Activated CD4-positive, alpha-beta T cell treated with anti-CD3 and anti-CD28 coated beads for 48 hours (primary cell): ENCODE measurements at places on chromosomes 6 and 20.

GRCh38 chr6:33018904-33019303 is 9.5 kb upstream of the HLA-DOA start:
- peak; percentile 41 for DNase-seq

GRCh38 chr6:142927904-142928303 is 17.1 kb downstream of the HIVEP2 start:
- DNase-seq: no peak

DNA sequence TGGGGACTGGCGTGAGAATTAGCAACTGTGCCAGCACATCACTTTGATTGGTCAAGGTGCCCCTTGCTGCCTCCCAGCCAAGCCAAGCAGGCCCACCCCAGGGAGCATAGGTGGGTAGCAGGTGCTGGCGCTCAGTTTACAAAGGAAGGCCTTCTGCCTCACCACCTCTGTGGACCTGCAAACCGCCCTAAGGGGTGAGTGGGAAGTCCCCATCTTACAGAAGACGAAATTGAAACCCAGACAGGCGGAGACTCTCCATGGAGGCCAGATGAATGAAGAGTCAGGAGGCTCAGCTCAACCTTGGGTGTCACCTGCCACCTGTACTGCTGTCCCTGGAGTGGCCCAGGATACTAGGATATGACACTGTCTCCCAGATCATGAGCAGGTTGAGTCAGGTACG is 21.5 kb upstream of the MAS1L start:
- no peak for DNase-seq

DNA sequence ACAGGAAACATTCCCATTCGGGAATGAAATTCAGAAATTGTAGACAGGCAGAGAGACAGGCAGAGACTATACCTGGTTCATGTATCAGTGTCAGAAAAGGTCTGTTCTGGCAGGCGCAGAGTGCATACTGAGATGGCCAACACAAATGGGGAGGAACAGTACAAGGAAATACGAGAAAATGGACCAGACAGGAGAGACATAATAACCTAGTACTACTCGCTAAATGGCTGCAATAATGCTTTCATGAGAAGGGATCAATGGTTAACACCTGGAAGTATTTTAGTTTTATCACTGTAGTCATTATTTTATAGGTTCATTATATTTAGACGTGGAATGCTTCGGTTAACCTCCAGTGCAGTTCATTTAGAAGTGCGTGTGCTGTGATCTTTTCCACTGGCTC is 58.9 kb downstream of the CD83 start:
- no peak for DNase-seq

- DNase-seq: no peak
Measured at GRCh38 chr20:7853493-7853892, 86.8 kb downstream of the HAO1 start.

DNA sequence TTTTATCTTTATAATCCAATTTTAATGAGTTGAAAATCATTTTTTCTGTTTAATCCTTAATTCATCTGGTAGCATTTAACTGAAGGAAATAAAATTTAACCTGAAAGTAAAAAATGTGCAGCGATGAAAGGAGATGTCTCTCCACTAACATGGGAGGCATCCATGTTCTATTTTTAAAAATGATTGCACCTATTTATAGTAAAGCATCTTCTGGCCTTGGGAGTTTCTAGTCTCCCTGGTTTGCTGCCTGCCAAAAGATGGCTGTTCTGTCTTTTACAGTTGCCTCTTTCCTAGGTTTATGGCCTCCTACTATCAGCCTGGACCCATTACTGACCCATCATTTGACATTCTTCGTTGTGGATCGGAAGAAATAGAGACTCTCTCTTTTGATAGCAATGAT is 143.0 kb downstream of the B3GAT2 start:
- DNase-seq: no peak

- no peak for DNase-seq
Measured at GRCh38 chr6:42467651-42468050, 15.9 kb upstream of the TRERF1 start.

- no peak for DNase-seq
Measured at GRCh38 chr6:151247490-151247889, 7.7 kb downstream of the AKAP12 start.

DNA sequence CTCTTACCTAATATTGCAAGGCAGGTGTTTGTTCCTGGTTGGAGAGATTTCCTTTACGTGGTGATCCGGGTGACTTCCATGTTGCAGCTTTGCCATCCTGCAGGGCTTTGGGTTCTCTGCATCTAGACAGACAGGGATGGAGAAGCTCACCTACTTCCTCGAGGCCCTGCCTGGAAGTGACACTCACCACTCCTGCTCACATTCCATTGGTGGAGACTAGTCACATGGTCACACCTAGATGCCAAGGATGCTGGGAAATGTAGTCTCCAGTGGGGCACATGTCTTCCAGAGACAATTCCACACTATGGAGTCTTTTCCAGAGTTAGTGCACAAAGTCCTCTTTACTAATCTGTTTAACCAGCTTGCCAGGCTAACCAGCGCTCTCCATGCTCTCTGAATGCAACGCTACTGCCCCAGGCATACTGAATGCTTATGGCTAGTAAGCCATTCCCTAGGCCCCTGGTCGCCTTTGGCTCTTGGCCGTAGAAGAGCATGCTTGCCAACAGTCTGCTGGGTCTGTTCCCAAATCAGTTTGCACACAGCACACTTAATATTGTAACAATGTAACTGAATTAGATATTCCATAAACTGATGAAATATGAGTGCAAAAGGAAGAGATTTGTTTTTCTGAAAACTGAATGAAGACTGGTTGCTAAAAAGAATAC is 6.7 kb upstream of the KCNK15 start:
- peak; percentile 66 for DNase-seq

DNA sequence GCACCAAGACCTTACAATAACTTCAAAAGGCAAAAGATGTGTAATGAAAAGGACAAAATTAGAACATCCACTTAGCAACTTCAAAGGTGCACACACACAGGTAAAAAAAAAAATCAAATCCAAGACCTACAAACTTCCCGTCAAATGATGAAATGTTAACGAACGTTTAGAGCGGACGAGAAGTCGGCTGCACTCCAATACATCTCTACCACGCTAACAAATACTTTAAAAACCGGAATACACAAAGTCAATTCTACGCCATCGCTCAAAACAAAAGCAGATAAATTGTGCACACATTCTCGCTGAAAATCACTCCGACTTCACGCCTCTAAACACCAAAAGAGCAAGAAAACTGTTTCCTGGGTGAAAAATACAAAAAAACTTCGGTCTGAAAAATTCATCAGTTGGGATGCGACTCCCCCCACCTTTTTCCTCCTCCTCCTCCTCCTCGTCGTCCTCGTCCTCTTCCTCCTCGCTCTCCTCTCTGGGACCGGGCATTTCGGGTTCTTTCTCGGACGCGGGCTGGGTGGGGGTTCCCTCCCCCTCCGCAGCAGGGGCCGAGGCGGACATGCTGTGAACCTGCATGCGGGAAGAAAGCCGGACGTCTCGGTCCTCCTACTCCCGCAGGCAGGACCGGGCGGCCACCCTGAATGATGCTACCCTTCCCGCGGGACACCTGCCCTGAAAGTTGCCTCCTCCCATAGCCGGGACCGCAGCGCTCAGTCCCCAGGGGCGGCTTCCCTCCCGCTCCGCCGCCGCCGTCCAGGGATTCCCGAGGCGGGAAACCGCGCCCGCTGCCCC is 712 bp downstream of the DEK start:
- DNase-seq: peak; percentile 49

DNA sequence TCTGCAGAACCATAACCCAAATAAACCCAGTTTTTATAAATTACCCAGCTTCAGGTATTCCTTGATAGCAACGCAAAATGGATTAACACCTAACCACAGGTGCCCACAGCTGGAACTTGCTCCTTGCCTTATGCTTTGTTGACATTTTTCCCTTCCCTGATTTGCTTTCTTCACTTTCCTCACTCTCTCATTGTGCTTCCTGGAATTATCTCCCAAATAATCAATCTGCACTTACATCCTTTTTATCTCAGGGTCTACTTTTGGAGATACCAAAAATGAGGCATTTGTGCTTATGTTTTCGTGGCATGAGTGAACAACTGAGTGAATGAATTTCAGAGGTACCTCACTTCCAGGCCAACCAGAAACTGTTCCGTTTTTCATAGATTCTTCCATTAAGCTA is 374.3 kb downstream of the DOK5 start:
- DNase-seq: no peak

DNA sequence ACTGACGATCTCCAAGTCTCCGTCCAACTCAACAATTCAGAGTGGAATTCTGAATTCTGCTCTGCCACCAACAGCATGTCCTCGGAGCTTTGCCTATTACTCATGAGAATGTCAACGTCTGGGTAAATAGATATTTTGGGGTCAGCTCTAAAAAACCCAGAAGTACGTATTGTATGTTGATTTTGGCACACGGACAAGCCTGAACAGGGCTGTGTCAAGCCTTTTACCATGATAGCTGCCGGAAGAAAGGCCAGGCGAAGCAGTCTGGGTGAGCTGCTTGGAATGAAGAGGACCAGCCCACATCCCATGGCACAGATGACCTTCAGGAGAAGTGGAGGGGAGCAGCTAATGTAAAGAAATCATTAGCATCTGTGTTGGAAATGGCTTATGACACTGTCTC is 88.0 kb upstream of the JAG1 start:
- DNase-seq: no peak

DNA sequence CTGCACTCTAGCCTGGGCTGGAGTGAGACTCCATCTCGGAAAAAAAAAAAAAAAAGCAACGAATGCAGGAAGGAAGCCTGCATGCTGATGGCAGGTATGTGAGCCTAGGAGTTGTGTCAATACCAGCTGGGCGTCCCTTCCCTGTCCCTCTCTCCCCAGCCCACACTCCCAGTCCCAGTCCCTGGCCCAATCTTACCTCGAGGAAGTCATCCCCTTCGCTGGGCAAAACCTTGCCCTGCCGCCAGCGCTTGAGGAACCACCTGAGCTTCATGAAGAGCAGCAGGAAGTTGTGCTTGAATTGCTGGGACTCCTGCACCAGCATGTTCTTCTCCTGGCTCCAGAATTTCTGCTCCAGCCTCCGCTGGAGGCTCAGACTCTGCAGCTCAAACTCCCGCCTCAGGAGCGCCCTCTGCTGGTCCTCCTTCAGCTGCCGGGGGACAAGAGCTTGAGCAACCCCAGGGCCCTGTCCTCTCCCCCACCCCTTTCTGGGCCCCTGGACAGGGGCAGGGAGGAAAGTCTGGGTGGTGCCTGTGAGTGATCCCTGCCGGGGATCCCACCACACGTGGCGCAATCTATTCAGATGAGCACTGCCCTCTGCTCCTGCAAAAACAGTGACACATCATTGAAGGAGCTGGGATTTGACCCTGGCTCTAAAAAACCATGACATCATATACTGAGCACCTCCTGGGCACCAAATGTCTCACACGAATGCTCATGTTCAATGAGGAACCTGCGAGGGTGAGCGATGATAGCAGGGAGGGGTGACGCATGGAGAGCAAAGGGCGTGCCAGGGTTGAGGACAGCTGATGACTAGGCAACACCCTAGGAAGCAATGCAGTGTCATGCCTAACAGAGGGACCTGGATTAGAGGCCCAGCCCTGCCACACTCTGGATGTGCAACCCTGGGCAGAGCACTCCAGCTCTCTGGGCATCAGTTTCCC is 35.0 kb upstream of the DSN1 start:
- peak; percentile 88 for DNase-seq

- no peak for DNase-seq
Measured at GRCh38 chr20:41615676-41616075, 2.5 kb downstream of the CHD6 start.

- DNase-seq: no peak
Measured at GRCh38 chr20:38987777-38988176, 25.6 kb downstream of the DHX35 start.

GRCh38 chr6:89035252-89036101 is 45.1 kb upstream of the PNRC1 start:
- DNase-seq: no peak

DNA sequence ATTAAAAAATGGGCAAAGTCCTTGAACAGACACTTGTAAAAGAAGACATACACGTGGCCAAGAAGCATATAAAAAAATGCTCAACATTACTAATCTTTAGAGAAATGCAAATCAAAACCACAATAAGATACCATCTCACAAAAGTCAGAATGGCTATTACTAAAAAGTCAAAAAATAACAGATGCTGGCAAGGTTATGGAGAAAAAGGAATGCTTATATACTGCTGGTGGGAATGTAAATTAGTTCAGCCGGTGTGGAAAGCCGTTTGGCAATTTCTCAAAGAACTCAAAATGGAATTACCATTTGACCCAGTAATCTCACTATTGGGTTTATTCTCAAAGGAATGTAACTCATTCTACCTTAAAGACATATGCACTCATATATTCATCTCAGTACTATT is 166.6 kb downstream of the KHDC1L start:
- DNase-seq: no peak

- no peak for DNase-seq
Measured at GRCh38 chr20:41334036-41334435, 6.6 kb upstream of the LPIN3 start.

DNA sequence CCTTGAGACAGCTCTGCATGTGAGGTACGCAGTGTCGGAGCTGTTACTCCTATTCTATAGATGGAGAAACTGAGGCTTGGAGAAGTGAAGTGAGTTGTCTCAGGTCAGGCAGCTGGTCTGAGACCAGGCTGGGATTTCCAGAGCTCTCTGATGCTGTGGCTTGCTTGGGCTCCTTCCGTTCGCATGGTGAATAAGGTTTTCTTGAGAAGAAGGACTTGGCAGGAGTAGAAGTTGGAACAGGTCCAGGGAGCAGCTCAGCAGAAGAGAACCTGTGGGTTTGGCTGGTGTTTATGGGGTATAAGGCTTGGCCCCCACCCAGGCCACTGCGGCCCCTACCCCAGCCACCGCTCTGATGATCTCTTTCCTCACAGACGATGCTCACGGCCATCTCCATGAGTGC is 7.4 kb downstream of the SLC12A5 start:
- DNase-seq: no peak

GRCh38 chr6:108468346-108468745 is 92.4 kb upstream of the FOXO3 start:
- no peak for DNase-seq

DNA sequence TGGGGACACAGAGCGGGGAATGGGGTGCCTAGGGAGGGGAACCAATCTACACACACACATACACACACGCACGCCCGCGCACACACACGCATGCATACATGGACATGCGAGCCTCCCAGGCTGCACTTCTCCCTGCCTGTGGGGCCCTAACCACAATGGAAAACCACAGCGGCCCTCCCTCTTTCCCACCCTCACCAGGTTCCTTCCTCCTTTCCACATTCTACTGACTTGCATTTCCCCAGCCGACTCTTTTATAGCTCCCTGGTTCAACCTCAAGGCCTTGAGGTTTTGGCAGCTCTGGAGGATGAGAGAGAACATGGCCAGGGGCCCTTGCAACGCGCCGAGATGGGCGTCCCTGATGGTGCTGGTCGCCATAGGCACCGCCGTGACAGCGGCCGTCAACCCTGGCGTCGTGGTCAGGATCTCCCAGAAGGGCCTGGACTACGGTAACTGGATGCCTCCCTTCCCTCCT is at the start of gene BPI:
BPI (plus strand) TSS at position 249 of the 472 bp plus-strand sequence; CDS start at position 317, 68 bp downstream.
- DNase-seq: no peak

GRCh38 chr6:167127785-167128531 is 5.1 kb downstream of the CCR6 start:
- DNase-seq: no peak

DNA sequence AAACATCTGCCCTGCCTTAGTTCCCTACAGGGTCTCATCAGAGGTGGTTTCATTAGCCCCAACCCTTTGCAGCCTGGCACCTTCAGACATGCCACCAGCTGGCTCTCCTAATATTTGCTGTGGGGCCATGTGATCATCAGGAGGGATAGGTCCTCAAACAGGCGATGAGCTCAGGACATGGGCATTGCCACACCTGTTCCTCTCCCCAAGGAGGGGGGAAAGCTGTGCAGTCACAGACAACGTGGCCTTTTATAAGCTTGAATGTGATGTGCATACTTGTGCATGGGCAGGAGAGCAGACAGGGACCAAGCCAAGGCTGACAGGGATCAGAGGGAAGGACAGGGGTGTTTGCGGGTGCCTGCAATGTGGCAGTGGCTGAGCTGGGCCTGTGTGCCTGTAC is 78.8 kb upstream of the ZNFX1 start:
- DNase-seq: no peak
